Frontal cortex (tissue), 4 donors: ENCODE measurements at places on chromosomes 3 and 15. TPM values are rescaled to one million over a fixed set of nuclear protein-coding genes. Genes with fewer than 3 reads are reported as not detected.

The MKRN2OS gene
- not detected for total RNA-seq

The GRM2 gene
- 6.5 TPM for total RNA-seq

The UBAP1L gene
- total RNA-seq = 2.0 TPM

The PPM1L gene
- 63.2 TPM for total RNA-seq

The AP3S2 gene
- total RNA-seq = 40.8 TPM

The SLC22A14 gene
- under 0.01 TPM for total RNA-seq

The SOX2 gene
- total RNA-seq = 70.1 TPM

The ARHGAP11A gene
- 11.8 TPM for total RNA-seq

The ROPN1 gene
- total RNA-seq = not detected

The ADGRG7 gene
- not detected for total RNA-seq

The LRRN1 gene
- 24.9 TPM for total RNA-seq

The TLR9 gene
- total RNA-seq = not detected

The TAGLN3 gene
- 174 TPM for total RNA-seq

The CPNE9 gene
- 0.41 TPM for total RNA-seq

The ASB14 gene
- under 0.01 TPM for total RNA-seq

The SLC35G2 gene
- 11.8 TPM for total RNA-seq

The EAF1 gene
- 33.0 TPM for total RNA-seq

The ZNF501 gene
- total RNA-seq = 25.7 TPM

The SLC28A2 gene
- total RNA-seq = not detected

The SLCO2A1 gene
- total RNA-seq = under 0.01 TPM

The ACTRT3 gene
- total RNA-seq = 3.3 TPM
